Bladder microvascular endothelial cell (primary cell): ENCODE measurements at places on chromosomes 5 and 9. TPM values are rescaled to one million over a fixed set of nuclear protein-coding genes. Genes with fewer than 3 reads are reported as not detected.

PLPP1 gene
- total RNA-seq = 25.1 and 156 TPM in 2 replicates

CCNJL gene
- total RNA-seq = 3.2 and 8.0 TPM in 2 replicates

ZDHHC11B gene
- not detected in 2 replicates for total RNA-seq

RLN2 gene
- total RNA-seq = 0.16 and 3.8 TPM in 2 replicates

C5orf47 gene
- total RNA-seq = not detected in 2 replicates

VCAN gene
- total RNA-seq = 3.6 and 7.9 TPM in 2 replicates
